ENCODE measurements at places on chromosomes 16 and 17.

GRCh38 chr17:7440834-7441195 lies 1.5 kb downstream of the FGF11 start:
- DNase-seq: no peak

GRCh38 chr16:74560912-74561311 lies 46.0 kb downstream of the GLG1 start:
- DNase-seq: no peak

DNA sequence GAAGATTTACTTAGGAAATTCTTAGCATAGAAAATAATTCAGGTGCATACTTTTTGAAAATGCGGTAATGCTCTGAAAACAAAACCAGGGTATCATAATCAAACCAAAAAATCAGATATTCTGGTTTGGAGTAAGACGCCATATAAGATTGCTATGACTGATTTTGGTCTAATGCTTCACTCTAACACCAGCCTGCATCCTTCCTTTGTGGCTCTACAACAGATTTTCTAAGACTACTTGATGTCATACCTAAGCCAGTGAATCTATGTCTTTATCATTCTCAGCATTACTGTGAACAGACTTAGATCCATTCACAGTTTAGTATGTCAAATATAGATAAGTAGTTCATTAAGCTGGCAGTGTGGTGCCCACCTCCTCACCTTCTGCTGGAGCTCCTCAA lies 590 bp downstream of the KRT33B start:
- DNase-seq: no peak

DNA sequence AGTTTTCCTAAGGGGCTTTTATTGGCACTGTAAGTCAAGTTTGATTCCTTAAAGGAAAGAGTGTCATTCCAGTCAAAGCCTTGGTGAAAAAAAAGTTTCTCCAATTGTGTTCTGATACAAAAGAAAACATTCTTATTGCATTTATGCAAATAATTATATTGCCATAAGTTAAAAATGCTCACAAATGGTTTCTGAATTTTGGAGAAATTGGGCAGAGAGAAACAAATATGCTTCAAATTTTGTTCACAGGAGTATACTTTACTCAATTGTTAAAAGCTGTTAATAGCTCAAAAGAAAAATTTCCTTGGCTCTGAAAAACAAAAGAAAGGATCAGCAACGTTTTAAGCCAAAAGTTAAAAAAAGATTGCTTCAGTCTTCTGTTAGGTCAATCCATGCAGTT lies 60.2 kb downstream of the PIGL start:
- DNase-seq: no peak

DNA sequence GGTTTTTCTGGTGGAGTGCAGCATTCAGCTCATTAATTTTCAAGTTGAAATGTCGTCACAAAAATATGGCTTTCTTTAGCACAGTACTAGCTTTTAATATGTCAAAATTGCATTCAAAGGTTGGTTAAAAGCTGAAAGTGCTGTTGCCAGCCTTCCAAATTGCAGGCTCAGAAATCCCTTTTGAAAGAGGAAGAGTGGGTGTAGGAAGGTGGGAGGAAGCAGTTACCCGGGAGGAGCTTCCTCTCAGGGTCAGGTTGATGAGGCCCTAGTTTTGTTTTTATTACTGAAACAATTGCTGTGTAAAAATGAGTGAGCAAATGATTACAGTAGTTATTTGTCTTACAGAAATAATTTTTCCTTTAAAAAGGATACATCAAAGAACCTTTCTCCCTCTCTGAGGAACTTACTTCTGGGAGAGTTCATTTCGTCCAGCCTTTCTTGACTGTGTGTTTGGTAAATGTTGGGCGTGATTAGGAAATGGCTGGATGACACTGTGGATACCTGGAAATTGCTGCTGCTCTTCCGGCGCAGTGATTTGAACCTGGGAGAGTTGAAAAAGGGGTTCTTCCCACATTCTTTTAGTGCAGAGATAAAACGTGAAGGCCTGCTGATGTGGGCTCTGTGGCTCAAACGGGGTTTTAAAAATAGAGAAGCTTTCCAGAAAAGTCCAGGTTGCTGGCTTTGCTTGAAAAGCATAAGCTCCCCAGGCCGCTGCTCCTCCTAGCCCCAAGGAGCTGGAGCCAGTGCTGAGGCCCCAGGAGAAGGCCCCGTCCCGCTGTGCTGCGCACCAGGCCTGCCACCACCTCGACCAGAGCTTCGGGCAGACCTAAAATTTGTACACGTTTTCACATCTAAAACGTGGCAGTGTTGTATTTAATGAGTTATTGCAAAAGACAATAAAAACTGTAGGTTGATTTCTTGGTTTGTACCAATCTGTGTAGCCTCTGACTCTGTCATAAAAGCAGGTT lies 41.7 kb downstream of the SEC14L1 start:
- no peak for DNase-seq

GRCh38 chr17:61704935-61705449 lies 114.0 kb upstream of the NACA2 start:
- no peak for DNase-seq

GRCh38 chr17:19533036-19533717 lies 477 bp upstream of the SLC47A1 start:
- DNase-seq: no peak

DNA sequence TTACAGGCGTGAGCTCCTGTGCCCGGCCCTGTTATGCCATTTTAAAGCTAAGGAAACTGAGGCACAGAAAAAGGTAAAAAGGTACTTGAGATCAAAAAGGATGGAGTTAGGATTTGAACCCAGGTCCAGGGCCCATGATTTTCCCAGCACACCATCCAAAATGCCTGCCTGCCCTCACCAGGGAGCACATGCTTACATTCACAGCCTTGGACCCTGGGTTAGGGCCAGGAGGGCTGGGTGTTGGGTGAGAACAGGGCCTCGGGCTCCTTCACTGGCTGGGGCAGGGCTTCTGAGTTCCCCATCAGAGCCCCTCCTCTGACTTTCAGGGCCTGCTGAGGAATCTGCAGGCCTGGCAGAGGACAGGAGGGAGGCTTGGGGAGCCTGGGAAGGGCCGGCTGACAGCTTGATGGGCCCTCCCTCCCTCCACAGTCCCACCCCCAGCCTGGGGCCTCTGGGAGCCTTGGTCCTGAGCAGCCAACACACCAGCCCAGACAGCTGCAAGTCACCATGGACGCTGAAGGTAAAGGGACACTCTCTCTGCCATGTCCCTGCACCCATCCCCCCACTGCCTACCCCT lies at the start of gene QPRT:
QPRT (plus strand) TSS at position 490 of the 577 bp plus-strand sequence; CDS start at position 508, 18 bp downstream.
- DNase-seq: no peak

GRCh38 chr16:85025781-85026653 lies 1.6 kb upstream of the KIAA0513 start:
- no peak for DNase-seq

DNA sequence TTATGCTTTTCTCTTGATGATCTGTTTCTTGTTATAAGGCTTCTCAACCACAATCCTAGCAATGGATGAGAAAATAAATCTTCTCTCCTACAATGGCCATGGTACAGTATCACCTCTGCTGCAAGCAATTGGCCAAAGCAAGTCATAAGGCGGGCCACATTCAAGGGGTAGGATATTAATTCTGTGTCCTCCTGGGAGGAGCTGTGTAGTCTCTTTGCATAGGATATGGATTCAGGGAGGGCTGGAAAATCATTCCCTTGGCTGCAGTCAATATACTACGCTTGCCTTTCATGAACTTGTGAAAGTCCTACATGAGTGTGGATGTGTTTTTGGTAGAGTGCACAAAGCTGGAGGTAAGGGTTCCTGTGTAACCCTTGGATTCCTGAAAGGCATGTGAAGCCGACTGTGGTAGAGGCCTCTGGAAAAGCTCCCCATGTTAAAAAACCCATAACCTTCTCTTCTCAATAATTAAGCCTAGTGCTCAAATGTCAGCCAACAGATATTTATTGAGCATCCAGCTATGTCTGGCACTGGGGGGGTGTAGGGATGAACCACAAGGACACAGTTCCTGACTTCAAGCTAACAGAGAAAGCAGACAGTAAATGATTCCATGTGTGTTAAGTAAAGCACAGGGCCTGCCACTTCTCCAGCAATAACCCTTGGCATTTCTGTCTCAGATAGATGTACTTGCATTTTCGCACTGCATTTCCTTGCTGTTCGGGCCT lies 147.6 kb upstream of the HS3ST3A1 start:
- DNase-seq: no peak

GRCh38 chr16:73864868-73865267 lies 431.7 kb upstream of the PSMD7 start:
- DNase-seq: no peak

GRCh38 chr17:45223539-45224528 lies 2.1 kb downstream of the FMNL1 start:
- no peak for DNase-seq

- DNase-seq: no peak
Observed at GRCh38 chr16:80587071-80587470, 46.3 kb downstream of the DYNLRB2 start.

DNA sequence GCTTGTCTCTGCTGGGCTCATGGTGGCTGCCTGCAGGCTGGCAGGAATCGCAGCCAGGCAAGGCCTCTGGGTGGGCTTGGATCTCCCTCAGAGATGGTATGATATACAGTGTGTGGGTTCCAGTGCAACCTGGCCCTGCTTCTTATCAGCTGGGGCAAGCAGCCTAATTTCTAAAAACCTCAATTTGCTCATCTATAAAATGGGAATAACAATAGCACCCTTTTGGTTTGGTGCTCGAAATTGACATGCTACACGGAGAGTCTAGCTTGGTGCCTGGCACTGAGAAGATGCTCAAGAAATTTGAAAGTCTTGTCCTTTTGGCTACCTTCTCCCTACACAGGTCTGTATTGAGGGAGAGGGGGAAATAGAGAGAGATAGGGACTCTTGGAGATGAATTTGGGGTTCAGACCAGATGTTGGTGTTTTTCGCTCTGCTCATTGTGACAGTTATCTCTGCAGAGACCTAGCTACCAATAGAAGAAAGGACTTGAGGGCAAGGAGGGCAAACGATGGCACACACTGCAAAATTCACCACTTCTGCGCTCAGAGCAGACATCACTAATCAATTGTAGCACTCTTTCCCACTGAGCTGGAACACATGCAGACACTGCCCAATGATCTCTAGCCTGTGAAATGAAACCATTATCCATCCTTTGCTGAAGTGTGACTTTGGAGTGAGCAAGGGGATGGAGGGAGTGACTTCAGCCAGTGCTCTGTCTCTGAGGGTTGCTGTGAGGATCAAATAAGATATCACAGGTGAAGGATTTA lies 15.6 kb downstream of the BEAN1 start:
- no peak for DNase-seq

GRCh38 chr16:63005356-63005755 lies 969.1 kb upstream of the CDH8 start:
- no peak for DNase-seq

DNA sequence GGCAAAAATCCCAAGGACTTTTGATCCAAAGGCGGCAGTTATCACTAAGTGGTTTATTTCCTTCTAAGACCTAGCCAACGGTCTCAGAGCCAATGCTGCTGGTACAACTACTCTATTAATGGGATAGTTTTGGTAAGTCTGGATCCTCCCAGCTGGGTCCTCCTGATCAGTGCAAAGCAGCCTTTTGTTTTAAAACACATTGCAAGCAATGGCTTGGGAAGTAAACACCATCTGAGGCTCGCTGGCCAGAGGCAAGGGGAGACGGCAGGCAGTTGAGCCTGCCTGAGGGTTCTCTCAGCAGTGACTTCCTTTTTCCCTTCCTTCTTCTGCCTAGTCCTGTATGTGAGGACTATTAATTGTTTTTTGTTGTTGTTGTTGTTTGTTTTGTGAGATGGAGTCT lies 1.6 kb upstream of the SLC5A10 start:
- DNase-seq: no peak

DNA sequence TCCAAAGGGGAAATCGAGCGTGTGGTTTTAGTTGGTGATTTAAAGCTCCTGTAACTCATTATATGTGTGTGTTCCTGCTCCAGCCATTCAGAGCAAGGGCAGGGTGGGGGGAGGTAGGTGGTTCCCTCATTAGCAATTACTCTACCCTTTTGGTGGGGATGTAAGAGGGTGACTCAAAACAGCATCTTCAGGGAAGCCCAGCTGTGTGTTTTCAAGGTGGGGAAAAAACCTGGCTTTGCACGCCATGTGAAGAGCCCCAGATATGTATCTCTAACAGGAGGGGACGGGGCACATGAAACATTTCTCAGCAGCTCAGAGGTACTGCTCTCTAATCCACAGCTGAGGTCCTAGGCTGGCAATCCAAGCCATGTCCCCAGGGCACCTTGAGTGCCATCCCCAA lies 241.3 kb upstream of the ZFHX3 start:
- no peak for DNase-seq

- no peak for DNase-seq
Observed at GRCh38 chr17:10623737-10624338, 33.3 kb downstream of the MYH3 start.

Measured in dorsolateral prefrontal cortex (tissue), 122 donors.